ENCODE measurements at places on chromosomes 4 and X.

DNA sequence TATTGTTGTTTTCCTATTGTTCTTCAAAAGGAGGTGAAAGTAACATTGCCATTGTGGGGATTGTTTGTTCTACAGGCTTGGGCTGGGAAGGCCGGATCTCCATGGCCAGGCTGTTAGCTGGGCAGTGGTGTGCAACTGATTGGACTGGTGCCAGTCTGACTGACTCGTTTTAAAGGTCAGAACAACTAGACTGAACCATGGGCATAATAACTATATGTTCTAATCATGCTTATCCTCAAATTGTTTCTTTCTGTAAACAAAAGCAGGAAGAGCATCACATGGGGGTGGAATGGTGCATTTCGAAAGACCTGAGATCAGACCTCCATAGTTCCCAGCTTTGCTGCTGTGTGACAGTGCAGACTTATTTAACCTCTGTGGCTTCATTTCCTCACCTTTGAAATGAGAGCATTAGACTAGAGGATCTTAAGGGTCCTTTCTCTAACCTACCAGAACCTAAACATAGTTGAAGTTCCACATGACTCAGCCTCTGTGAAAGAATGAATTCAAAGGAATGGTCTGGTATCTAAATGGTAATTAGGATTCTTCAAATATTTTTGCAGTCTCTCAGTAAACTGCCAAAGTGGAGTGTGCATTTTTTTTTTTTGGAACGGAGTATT, 66.7 kb upstream of the PGRMC2 start:
- DNase-seq: no peak

DNA sequence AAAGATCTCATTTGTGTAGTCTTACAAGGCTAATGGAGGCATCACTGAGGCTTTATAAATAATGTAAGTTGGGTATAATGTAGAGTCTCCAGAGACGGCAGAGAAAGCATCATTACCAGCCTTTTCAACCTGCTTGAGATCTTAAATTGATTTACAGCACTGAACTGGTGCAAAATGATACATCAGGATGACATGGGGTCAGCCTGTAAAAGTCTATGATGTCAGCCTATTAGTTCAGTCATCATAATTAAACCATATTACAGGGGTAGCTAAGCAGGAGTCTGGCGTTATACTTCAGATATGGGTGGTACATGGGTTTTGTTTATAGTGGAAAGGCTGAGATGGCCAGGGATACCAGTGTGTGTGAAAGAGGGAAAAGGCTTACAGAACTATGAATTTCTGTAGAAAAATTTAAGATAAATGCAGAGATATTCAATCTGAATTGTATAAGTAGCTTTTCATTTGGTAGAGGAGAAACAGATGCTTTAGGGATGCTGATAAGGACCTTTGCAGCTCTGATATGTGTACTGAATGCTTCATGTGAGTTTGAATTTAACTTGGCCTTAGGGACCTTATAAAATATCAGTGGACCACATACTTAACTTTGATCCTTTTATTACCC, 2.7 kb downstream of the SMAD1 start:
- DNase-seq: no peak

DNA sequence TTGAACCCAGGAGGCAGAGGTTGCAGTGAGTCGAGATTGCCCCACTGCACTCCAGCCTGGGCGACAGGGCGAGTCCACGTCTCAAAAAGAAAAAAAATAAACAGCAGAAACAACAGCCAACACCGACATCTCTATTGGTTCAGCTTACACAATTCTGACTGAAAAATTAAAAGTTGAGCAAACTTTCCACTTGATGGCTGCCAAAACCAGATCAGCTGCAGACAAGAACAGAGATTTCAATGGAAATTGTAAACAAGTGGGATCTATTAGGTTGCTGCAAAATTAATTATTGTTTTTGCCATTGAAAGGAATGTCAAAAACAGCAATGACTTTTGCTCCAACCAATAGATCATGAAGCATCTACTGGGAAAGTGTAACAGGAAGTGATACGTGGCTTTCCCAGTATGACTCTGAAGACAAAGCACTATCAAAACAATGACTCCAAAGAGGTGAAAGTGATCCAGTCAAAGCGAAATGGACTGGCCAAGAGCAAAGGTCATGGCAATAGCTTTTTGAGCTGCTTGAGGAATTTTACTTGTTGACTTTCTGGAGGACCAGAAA, 26.3 kb downstream of the UPF3B start:
- no peak for DNase-seq

GRCh38 chr4:8041172-8041571, 101.5 kb upstream of the AFAP1 start:
- DNase-seq: no peak

DNA sequence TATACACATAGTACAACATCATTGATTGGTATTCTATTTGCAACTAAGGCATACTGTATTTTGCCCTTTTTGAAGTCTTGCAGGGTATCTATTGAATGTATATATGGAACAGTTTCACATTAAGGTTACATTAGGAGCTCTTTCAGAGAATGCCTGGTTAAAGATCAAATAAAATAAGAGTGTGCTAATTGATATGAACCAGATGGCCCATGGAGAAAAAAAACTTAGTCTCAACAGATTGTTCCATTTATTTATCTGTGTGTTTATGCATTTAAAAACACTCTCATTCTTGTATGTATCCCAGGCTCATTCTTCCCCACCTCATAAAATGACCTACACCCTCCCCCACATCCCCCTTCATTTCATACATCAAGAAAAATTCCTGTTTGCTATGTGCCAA, 35.2 kb upstream of the GRIA2 start:
- DNase-seq: no peak

DNA sequence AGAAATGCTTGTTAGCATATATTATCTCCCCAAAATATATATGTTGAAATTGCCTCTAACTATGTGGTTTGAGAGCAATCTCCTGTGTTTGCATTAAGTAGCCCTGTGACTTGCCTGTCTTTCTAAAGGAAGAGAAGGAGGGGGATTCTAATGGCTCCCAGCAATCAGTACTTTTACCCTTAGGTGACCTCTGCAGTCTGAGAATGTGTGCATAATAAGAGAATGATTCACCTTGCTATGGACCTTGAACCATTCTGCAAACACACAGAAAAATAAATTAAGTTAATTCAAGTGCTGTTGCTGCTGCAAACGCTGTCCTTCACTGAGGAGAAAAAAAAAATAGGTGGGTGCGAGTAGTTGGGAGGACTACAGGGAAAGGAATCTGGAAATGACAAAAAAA, 322.2 kb downstream of the IQCM start:
- no peak for DNase-seq

DNA sequence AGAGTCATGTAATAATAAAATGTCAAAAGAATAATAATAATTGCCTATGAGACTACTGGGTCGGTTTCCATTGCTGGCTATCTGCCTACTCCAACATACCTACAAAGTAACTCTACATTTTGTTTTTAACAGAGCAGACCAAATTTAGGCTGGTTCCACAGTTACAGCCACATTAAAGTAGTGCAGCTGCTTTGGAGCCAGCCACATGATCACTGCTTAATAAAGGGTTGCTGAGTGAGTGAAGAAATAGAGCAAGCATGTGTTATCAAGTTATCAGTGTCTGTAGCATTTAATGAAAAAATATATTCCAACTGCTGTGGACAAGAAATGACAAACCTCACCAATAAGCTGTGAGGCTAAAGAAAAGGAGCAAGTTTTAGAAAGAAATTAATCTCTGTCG, 782.3 kb downstream of the PCDH18 start:
- no peak for DNase-seq

GRCh38 chr4:132992686-132993085, 156.4 kb upstream of the PCDH10 start:
- no peak for DNase-seq

DNA sequence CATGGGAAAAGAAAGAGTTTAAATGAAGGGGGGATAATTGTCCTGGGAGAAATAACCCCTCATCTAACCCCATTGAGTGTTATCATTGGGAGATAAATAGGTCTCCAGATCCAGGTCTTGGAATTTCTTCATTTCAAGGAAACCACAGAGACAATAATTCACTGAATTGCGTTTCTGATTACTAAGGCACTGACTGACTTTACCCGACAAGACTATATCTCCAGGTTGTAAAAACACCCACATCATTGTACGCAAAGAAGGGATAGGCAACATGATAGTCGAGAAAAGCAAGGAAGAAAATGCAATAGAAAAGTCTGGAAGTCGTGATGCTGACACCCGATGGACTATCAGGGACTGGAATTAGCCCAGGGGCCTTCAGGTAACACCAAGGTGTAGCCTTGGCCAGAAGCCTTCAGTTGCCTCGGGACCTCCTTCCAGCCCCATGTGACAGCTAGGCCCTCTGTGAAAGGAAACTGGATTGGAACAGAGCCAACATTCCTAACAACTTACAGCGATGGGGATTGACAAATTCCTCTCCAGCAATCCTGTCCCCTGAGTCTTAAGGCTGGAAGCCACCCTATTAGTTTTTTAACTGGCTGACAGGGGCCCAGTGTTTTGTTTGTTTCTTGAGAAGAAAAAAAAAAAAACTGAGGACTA, 46.5 kb upstream of the RAB9B start:
- no peak for DNase-seq

DNA sequence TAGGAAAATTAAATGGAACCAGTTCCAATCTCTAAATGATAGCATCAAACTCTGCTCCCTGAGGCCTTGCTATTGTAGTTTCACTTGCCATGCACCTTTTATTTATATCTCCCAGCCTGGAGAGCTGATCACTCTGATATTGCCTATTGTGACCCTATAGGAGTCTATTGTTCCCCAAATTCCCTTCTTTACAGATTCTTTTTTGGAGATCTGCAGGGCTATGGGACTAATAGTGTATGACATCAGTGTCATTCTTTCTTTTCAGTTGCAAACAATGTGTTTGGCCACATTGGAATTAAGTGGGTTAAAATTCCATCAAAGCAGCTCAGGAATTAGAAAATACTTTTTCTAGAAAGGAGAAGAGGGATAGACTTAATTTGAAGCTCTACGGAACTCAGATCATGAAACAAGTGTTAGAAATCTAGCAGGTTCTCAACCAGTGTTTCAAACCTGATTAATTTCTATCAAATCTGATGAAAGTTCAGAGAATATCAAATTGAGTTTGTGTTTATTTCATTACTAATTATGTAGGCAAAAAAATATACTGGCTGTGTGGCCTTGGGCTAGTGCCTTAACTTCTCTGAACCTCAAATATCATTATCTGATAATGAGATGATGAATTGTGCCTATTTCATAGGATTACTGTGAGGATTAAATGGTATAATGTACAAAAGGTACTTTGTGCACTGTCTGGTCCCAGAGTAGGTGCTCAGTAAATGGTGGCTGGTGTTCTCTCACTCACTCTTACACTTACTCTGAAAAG, 71.4 kb downstream of the COL4A6 start:
- DNase-seq: no peak

DNA sequence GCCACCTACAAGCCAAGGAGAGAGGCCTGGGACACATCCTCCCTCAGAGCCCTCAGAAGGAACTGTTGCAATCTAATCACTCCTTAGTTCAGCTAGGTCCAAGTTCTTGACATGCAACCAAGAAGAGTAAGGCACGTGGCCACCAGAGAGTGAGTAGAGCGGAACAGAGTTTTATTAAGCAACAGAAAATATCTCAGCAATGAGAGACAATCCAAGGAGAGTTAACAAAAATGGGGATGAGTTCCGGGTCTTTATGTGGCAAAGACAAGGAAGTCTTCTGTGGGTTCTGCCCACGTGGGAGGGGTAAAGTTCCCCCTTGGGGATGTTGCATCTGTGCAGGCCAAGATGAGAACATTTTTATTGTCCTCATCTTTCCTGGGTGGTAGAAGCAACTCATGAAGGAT, 38.5 kb upstream of the PROM1 start:
- no peak for DNase-seq

DNA sequence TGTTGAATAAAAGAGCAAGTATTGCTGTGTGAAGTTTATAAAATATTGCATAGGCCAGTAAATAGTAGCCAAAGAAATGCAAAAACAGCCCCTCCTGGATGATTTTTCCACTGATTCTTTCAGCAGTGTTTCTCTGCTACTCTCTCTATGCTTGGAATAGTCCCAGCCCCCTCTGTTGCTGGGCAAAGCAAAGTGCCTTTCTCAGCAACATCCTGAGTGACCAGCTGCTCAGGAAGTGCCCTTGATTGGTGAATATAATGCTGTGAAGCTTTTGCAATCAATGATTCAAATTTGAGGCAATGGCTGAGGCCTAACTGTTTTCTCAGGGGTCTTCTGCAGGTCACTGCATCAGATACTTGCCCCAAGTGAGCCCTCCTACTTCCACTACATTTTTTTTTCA, 656.7 kb downstream of the ZNF674 start:
- DNase-seq: no peak

DNA sequence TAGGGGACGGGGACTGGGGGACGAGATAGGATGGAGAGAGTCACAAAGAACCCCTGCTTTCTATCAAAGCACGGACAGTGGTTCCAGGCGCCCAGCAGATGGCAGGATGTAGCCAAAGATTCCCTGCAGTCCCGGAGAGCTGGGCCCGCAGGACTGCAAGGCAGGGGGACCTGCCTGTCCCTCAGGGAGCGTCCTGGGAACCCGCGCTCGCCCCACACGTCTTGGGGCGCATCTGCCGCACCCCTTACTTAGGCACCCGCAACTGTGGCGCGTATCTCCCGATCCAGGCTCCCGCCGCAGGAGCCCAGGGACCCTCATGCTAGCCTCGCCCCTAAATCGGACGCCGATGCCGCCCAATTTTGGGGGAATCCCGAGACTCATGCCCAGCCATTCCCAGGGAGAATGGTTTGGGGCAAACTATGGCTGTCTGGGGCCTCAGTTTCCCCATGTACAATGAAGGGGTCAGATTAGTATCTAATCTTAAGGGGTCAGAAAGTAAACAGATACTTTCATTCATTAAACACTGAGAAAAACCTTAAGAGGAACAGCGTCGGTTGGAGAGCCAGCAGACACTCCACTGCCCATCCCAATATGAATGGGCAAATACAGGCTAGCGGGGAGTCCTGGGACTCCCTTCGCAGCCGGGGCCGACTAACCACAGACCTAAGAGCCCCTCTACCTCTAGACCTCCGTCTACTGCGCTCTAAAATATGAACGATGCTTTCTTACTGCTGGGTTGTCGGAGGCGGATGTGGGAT, 581 bp upstream of the STK32B start:
- no peak for DNase-seq

DNA sequence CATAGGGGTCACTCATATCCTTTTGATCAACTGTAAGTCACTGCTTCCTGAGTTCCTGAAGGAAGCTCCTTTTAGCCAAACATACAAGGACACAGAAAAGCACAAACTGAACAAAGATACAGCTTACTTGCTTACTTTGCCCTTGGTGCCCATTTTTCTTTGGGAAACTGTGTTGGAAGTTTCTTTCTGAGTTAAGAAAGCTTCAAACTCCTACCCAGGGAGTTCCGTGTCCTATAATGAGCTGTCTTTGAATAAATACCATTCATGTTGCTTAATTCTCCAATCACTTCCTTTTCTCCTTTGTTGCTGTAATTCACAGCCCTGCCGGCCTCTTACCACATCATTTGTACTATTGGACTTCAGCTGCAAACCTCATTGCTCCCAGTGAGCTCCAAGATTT, at the start of gene ADH4:
TSS of gene ADH4 (minus strand) at position 228 of the 400 bp plus-strand sequence. CDS start at position 153, 75 bp downstream.
- DNase-seq: no peak

Data from stimulated activated CD8-positive, alpha-beta memory T cell treated with anti-CD3 and anti-CD28 coated beads, Interleukin-7, amount 100 ng/mL, for 24 hours (primary cell).